ENCODE measurements at places on chromosomes 5 and 9.

GRCh38 chr5:57316798-57317327 lies 143.0 kb downstream of the GPBP1 start:
- DNase-seq: no peak

- DNase-seq: no peak
These were observed 419.7 kb downstream of the CHSY3 start for GRCh38 chr5:130323804-130324454.

DNA sequence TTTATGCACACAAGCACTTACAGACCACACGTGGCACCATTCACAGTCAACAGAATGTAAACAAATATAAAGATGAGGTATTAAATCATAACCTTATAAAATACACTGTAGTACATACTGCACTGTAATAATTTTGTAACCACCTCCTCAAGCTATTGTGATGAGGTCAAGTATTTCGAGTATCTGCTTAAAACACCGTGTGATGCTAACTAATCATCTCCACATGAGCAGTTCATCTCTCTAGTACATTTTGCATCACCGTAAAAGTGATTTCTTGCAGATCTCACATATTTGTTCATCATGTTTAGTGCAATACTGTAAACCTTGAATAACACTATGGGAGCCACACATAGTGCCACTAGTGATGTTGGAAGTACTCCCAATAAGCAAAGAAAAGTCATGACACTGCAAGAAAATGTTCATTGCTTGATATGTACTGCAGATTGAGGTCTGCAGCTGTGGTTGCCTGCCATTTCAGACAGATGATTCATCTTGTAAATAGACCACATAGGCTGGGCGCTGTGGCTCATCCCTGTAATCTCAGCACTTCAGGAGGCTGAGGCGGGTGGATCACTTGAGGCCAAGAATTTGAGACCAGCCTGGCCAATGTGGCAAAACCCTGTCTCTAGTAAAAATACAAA lies 44.3 kb downstream of the FOXB2 start:
- no peak for DNase-seq

GRCh38 chr5:169763376-169764017 lies 126.4 kb downstream of the DOCK2 start:
- DNase-seq: no peak

DNA sequence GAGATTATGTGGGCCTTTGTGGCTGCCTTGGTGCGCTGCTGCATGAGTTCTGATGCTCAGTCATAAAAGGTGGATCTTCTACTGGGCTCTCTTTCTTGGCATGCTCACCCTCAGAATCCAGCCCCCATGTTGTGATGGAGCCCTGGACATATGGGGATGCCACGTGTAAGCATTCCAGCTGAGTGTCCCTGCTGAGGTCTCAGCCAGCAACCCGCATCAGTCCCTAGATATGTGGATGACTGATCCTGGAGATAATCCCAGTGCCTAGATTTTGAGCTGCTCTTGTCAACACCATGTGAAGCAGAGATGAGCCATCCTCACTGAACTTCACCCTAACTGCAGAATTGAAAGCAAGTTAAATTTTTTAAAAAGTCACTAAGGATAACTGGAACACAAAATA lies 390.1 kb downstream of the DMRT2 start:
- DNase-seq: no peak

Measured in erythroblast (primary cell).